AG08395 (cell line): ENCODE measurements at places on chromosomes 11 and 22.

DNA sequence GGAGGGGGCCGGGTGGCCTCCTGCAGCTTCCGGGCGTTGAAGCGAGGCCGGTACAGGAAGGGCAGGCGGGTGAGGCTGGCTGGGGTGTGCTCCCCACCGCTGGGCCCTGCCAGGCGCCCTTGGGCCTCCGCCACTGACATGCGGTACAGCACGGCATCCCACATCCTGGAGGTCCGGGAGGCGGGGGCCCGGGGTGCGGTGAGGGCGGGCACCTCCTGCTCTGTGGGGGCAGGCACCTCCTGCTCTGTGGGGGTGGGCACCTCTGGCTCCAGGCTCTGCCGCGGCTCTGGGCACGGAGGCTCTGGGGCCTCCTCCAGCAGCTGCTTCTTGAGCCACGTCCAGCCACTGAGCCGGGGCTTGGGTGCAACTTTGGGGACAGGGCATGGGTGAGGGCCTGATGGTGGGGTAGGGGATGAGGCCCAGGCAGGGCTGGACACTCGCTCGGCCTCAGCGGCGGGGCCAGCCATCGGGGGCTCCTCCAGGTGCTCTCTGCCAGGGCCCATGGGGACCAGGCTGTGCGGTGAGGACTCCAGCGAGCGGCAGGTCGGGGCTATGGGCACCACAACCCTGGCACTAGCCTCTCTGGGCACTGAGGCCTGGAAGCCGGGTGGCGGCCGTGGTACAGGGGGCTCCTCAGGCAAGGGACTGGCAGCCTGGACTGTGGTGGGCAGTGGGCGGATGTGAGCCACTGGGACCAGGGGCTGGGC lies 2.3 kb downstream of the PRR33 start:
- no peak for DNase-seq

DNA sequence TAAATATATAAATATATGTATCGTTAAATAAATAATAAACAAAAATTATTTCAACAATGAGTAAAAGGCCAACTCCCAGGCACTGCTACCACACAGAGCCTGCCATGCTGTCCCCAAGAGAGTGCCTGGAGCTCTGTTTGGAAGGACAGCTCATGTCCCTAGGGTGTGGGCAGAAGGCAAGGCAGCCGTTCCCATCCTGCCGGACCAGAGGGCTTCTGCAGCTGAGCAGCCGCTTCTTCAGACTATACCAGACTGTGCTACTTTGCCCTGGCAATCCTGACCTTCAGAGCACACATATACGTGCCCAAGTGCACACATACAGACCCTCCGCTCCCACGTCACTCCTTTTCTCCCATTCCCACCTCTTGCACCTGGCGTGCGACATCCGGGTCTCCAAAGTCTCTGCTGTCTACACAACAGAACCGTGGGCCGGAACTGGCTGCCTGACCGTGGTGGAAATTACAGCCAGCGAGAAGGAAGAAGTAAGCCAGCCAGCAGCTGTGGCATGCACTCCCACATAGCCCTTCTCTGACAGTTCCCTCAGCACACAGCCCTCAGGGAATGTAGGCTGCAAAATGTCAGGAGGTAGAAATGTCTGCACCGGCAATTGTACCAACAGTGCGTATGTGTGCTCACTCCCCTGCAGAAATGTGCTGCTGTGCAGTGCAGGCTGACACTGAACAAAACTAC lies 24.0 kb downstream of the PAX6 start:
- DNase-seq: no peak

GRCh38 chr11:59833602-59834001 lies 11.7 kb downstream of the CBLIF start:
- no peak for DNase-seq

DNA sequence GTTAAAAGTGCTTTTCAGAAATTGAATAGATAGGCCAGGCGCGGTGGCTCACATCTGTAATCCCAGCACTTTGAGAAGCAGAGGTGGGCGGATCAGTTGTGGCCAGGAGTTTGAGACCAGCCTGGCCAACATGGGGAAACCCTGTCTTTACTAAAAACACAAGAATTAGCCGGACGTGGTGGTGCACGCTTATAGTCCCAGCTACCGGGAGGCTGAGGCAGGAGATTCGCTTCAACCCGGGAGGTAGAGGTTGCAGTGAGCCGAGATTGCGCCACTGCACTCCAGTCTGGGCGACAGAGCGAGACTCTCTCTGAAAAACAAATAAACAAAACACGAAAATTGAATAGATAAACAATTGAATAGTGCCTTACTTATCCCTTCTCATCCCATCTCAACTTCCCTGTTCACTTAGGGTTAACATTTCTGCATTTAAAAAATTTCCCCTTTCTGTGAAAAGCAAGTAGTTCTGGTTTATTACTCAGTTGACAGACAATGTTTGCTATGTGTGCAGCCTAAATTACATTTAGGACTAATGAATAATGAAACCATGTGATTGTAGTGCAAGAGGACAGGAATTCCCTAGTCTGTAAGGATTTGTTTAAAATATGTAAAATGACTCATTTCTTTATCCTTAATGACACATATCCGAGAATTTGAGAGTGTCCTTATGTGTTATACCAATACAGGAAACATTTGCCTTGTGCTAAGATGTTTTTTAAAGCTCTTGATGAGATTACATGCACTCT lies 6.0 kb downstream of the RNF169 start:
- peak; percentile 84 for DNase-seq

GRCh38 chr11:73493956-73494598 lies 103.8 kb downstream of the FAM168A start:
- DNase-seq: peak; percentile 88

DNA sequence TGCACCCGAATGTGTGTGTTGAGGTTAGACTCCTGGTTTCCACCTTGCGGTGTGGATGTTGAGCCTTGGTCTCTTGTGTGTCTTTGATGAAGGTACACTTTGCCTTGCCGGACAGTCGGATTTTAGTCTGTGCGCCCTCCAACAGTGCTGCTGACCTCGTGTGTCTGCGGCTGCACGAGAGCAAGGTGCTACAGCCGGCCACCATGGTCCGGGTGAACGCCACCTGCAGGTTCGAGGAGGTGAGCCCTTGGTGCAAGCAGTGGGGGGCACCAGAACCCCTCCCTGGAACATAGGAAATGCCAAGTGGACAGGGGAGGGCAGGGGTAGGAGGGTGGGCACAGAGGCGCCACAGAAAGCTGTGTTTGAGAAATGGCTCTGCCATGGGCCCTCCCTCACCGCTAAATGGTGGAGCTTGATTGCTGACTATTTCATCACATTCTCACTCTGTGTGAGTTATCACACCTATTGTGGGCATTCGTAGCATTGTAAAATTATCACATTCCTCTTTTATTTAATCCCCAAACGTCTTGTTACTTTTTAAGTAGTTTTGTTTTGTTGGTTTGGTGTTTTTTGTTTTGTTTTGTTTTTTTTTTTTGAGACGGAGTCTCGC lies 26.4 kb upstream of the PANX2 start:
- no peak for DNase-seq

DNA sequence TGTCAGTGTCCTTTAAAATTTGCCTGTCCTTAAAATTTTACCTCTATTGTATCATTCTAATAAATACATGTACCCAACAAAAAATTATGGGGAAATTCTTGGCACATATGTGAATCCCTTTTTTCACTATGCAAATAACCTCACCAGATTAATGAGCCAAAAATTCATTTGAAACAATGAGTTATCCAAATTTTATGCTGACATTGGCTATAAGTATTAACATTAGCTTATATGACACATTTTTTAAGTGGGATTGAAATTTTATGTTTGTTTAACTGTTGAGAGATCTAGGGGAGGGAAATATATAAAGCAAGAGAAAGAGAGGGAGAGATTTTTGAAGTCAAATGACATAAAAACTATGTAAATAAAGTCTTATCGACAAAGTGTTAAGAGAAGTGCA lies 11.8 kb upstream of the PDGFD start:
- DNase-seq: no peak
